Amygdala (tissue), 56 donors: ENCODE measurements at places on chromosomes 12 and 14.

GRCh38 chr14:35814371-35815005, 5.4 kb upstream of the RALGAPA1 start:
- DNase-seq: peak; percentile 4

DNA sequence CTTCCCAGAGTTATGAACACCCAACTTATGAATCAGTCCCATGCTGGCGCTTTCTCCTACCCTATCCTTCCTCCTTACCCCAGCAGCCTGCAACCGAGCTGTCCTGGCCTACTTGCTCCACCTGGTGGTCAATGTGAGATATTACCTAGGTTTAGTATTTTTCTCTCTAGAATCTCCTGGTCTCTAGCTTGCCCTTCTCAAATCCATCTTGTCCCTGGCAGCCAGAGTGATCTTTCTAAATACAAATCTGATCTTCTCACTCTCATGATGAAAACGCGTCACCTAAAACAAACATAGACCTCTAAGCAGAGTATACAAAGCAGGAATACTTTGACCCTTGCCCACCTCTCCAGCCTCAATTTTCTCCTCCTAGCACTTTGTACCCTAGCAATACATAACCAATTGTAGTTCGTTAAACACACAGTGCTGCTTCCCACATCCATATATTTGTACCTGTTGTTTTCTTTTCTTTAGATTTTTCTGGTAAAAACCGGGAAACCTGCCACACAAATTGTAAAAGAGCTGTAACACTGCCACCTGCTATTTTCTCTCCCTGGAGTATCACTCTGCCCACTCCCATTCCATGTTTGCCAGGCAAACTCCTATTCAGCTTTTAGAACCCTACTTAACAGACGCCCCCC, 20.0 kb upstream of the TCP11L2 start:
- no peak for DNase-seq

- peak; percentile 41 for DNase-seq
These were observed 1089.1 kb downstream of the SLC6A15 start for GRCh38 chr12:83823386-83824045.

DNA sequence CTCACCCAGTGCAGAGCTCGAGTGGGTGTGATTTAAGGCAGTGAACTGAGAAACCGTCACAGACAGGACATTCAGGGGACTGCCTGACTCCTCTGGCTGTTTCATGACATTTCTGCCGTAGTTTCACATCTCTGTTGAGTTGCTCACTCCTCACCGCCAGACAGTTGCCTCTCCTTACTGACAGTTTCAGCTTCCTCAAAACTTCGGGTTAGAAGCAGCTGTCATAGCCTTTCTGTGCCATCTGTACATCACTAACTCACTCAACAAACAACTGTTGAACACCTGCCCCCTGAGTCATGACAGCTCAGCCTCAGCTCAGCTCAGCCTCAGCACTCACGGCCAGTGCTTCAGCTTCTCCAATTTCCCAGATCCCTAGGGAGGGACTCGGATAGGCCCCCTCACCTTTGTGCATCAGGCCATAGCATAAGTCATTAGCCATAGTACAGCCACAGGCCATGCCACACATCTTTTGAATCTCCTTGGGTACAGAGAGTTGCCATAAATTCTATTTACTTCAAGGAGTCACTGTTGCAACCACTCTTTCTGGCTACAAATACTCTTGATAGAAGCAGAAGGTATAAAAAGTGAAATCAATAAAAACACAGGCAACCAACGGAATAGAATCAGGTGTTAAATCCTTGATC, 6.2 kb upstream of the SLC15A4 start:
- DNase-seq: no peak

GRCh38 chr14:35215110-35215813, 76.9 kb upstream of the PSMA6 start:
- no peak for DNase-seq

GRCh38 chr14:49959822-49960408, 67.0 kb downstream of the ARF6 start:
- no peak for DNase-seq

DNA sequence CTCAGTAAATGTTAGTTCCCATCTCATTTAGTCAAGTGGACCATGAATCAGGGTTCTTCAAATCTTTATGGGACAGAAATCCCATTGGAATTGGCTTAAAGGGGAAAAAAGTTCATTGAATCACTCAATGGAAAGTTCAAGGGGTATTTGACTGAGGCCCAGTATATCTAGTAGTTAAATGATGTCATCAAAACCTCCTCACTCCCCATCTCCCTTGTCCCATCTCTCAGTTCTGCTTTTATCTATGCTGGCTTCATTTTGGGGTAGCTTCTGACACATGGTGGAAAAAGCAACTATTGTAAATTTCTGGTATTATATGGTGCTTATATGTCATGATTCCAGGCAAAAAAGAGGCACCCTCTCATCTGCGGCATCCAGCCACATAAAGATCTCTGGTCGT, 51.9 kb downstream of the DAAM1 start:
- DNase-seq: no peak

DNA sequence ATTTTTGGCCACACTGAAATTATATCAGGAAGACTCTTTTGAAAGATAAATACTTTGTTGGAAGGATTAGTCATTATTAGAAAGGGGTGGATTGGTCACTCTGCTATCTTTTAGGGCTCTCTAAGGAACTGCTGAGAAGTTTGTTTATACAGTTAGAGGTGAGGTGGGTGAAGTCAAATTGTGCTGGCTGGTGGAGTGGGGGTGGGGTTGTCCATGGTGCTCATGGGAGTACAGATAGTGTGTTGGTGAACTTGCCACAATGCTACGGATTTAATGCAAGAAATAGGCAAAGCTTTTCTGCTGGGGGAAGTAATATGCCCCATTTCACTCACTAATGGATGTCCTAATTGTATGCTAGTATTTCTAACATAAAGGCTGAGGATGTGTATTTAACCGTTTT, 35.8 kb downstream of the SUSD6 start:
- no peak for DNase-seq

DNA sequence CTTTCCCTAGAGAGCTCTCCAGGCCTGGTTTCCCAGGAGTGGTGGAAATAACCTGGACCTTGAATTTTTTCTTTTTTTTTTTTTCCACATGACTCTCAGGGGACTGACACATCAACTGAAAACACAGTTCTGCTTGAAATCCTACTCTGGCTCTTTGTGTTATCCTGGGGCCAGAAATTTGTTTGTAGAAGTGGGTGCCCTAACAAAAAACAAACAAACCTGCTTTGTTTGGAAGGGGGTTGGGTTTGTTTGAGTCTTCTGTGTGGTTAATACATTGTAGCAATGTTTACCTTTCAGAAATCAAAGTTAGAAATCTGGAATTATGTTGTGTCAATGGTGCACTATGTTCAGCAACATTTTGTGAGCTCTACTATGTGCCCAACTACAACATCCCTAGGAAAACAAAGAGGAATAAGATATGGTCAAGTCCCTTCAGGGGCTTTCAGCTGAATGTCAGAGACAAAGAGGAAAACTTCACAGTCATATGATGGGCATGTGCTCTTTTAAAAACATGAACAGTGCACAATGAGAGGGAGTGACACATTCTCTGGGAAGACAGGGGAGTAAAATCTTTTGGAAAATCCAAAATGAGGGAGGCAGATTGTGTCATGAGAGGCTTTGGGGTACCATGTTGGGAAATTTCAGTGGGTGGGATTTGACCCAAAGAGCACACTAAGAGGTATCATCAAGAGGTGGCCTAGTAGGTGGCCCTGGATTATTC, 1.5 kb upstream of the IGF1 start:
- DNase-seq: no peak

DNA sequence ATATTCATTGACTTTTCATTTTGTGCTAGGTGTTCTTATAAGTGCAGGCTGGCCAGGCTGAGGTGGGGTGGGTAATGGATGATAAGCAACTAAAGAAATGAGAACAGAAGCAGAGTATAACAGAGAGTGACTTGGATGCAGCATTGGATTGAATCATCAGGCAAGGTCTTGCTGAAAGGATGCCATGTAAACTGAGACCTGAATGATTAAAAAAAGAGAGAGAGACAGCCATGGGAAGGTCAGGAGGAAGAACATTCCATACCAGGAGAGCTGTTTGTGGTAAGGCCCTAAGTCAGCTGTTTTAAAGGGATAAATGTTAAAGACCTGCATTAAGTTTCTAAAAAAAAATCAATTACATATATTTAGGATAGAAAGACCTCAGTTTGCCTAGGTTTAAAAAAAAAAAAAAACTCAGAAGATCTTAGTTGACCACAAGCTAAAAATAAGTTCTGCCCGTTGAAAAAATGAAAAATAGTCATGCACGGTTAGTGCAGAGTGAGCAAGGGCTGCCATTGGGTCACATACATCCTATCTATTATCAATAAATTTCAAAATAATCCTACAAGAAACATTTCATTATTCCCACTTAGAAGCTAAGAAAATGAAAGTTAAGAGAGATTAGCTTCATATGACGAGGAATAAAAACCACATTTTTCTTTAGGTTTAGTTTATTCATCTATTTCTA, 37.2 kb downstream of the IFNG start:
- no peak for DNase-seq

- DNase-seq: no peak
These were observed 23.8 kb downstream of the GLIPR1L2 start for GRCh38 chr12:75414671-75415070.

DNA sequence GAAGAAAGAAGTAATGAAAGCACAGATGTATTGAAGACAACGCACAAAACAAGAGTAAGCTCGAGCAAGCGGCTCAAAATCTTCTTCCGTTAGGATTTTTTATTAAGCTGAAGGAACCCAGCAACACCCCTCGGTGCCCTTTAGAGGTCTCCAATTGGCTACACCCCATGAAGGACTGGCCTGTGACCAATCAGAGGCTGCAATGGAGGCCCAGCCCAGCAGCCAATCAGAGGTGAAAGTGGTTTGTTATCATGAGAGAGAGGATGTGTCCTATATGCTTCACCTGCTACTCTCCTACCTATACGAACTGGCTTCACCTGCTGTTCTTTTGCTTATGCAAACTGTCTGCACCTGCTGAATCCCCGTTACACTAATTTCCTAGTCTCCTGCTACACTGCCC, 358.8 kb downstream of the C12orf50 start:
- DNase-seq: no peak

DNA sequence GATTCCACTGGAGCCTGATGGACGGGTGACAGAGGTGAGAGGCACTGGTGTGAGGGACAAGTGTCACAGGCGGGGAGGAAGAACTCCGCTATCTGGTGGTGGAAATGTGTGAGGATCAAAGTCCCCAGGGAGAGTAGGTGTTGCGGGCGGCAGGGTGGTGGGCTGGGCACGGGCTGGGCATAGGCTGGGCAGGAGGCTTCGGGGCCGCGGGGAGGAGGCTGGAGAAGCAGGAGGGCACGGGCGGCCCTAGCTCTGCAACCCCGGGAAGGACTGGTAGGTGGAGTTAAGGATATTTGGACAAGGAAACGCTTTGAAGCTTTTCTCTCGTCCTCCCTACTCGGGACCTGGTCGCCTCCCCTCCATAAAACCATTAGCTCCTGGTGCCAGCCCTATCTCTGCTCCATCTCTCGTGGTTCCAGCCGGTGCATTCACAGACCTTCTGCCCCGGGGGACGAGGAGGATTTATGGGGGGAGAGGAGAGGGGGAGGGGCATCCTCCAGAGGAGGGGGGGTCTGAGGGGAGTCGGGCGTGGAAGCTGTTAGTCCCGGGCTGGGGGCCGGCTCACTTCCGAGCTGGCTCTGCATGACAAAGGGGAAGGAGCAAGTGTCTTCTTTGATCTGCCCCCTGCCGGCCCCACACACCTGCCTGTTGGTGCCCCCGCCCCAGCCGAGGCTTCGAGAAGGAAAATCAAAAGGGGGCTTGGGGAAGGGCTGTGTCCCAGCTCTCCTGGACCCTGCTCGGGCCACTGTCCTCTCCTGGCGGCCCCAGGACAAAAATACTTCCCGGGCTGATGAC, 504 bp downstream of the WNT5B start:
- no peak for DNase-seq

DNA sequence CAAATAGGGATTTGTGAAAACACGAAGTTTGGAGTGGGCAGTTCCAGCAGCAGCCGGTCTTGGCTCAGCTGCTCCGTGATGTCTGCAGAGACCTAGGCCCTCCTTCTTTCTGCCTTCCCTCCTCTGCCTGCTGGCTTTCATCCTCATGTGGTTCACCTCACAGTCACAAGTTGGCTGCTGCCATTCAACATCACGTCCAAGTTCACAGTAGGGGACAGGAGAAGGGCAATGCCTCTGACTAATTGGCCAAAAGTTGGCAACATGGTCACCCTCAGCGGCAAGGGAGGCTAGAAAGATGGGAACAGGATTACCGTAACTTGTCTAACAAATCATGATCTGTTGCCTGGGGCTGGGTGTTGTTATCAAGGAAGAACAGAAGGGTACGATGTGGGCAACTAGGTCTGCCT, 7.8 kb upstream of the CACNA2D4 start:
- no peak for DNase-seq
